ENCODE measurements at places on chromosomes 12 and 14.

DNA sequence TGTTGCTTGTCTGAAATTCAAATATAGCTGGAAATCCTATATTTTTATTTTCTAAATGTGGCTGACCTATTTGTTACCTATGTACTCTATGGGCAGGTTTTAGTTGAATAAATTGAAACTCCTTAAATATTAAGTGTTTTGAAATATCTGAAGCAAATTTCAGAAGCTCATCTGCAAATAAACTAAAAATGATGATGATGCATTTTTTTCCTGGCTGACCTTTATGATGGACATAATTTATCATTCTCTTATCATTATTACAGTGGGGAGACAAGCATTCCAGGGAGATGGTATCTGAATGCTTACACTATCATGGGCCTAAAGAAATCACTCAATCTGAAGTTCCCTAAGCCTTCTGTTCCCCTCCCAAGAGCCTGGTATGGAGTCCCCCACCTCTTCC, 1225.2 kb downstream of the AACS start:
- no peak for DNase-seq

DNA sequence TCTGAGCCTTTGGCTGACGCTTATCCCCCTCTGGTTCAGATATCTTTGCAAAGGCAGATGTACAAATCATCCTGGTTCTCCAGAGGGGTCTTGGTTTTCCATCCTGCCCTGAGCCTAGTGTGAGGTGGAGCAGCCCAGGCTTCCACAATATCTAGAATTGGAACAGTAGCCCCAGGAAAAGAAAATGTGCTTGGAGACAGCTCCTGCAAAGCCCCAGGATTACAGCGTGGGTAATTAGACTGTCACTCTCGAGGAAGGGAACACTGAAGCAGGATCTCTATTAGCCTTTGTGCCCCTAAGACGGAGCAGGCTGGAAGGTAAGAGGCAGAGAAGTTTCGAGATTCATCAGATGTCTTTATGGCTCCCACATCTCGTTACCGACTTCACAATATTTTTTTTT, 59.4 kb downstream of the TMEM132C start:
- DNase-seq, result no peak

GRCh38 chr14:74547331-74547927, 53.9 kb downstream of the ISCA2 start:
- no peak for DNase-seq

DNA sequence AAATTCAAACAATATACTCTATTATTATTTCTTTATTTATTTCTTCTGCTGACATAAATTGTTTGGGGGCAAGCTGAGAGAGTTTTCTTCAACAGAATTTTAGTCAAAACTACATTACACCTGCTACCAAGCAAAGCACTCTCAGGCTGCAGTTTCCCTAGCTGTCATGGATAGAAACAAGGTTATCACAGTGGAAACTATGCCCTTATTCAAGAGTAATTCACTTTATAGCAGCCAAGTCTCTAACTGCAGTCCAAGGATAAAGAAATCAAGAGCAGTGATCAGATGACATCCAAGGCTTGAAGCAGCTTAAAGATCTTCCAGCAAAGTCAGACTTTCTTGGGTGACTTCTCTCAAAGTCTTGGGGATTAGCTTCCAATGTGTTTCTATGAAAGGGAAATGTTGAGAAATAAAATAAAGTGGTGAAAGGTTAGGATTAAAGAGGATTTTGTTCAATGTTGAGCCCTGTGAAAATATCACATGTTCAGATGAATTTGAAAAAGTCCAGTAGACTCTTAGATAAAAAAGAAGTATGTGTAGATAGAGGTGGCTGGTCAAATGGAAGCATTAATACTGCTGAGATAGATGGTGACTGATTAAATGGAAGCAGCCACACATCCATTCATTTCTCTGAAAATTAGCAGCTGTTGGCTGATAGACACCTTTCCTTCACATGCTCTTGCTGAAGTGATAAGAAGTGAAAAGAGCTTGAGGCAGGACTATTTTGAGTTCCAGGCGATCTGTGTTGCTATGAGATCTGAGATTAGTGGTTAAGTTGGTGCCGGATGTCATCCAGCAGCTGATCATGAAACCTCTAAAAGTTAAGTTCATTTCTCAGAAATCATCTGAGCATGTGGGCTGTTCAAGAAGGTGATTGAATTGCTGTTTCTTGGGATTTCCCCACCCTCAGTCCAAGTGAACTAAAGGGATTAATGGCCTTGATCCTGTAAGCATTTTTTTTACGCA, 257.8 kb upstream of the BTG1 start:
- no peak for DNase-seq

DNA sequence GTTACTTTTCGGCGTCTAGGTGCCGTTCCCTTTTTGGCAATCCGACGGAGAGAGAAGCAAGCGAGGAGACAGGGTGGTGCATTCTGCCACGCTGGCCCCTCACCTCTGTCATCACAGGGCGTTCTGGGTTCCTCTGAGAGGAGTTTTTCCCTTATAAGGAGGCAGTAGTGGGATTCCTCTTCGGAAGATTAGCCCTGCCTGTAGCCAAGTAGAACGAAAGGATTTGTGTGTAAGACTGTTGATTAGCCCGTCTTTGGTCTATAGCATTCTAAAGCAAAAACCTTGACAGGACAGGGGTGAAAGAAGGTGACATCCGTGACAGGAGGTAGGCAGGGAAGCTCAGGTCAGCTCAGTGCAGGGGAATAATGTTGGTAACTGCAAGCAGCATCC, 9.1 kb upstream of the NEMF start:
- DNase-seq, result peak; percentile 45

DNA sequence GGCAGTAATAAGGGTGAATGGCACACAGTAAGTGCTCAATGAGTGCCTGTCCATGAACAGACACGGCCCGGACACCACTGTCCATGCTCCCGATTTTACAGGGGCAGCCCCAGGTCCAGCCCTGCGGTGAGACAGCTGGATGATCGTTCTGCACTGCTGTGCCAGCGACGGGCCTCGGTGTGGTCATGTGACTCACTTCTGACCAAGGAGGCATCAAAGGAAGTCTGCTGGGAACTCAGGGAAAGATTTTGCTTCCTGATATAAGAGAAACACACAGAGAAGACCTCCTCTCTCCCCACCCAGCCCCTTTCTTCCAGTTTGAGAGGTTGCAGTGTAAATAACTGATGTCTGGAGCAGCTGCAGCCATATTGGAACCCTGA, 126.6 kb downstream of the SCARB1 start:
- DNase-seq, result no peak

DNA sequence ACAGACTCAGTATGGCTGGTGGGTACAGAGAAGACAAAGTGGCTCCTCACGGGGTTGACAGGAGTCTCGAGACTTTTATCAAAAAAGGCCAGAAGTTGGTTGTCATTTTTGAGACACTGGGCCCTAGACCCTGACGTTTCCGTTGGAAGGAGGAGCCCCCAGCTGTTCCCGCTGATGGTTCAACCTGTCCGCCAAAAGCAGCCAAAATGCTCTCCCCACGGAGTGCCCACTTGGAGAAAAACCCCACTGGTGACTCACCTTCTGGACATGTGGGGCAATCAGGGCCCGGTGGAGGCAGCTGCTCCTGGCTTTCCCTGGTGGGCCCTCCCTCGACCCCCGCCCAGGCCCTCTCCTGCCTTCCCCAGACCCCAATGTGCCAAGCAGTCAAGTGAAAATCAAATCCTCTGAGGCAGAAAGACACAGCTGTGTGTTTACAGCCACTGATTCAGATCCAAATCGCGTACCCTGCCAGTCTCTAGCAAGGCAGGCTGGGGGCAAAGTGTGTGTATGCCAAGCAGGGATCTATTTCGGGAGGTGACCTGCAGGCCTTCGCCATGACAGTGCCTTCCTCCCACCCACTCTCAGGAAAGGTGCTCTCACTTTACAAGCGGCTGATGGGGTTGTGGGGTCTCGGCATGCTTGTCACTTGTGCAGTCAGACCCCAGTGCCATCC, 347.4 kb downstream of the DPF3 start:
- no peak for DNase-seq

Measured in HEK293T (cell line).